CD4-positive, alpha-beta T cell treated with Interleukin-10 for 1 hour (primary cell): ENCODE measurements at places on chromosomes 5 and 9.

GRCh38 chr5:29942089-29942488 lies 1251.4 kb upstream of the CDH6 start:
- no peak for DNase-seq

GRCh38 chr9:90948156-90948555 lies 146.5 kb downstream of the SYK start:
- DNase-seq, result no peak

GRCh38 chr5:25481463-25481862 lies 836.7 kb upstream of the CDH10 start:
- no peak for DNase-seq

- DNase-seq, result no peak
Observed at GRCh38 chr5:133694181-133694831, 82.0 kb upstream of the FSTL4 start.

GRCh38 chr9:113935677-113936380 lies 59.7 kb downstream of the ZNF618 start:
- no peak for DNase-seq

GRCh38 chr5:123907349-123907748 lies 395.4 kb downstream of the CSNK1G3 start:
- no peak for DNase-seq

GRCh38 chr9:92558612-92559374 lies 23.0 kb upstream of the ECM2 start:
- no peak for DNase-seq

DNA sequence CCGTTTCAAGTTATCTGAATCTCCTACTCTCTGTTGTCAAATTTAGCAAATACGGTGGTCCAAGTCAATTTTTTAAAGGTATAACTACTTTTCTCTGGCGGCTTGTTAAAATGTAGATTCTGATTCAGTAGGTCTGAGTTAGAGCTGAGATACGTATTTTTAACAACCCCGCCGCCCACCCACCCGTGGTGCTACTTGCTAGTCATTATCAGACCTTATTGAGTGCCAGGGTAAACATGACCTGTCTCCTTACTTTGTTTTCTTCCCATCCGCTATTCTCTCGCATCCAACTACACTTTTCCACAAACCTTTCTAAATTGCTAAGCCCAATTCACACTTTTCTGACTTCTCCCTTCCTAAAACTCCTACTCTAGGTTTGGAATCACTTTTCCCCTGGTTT lies 694 bp upstream of the PLAA start:
- DNase-seq, result no peak
